ENCODE measurements at places on chromosomes 2 and 18.

DNA sequence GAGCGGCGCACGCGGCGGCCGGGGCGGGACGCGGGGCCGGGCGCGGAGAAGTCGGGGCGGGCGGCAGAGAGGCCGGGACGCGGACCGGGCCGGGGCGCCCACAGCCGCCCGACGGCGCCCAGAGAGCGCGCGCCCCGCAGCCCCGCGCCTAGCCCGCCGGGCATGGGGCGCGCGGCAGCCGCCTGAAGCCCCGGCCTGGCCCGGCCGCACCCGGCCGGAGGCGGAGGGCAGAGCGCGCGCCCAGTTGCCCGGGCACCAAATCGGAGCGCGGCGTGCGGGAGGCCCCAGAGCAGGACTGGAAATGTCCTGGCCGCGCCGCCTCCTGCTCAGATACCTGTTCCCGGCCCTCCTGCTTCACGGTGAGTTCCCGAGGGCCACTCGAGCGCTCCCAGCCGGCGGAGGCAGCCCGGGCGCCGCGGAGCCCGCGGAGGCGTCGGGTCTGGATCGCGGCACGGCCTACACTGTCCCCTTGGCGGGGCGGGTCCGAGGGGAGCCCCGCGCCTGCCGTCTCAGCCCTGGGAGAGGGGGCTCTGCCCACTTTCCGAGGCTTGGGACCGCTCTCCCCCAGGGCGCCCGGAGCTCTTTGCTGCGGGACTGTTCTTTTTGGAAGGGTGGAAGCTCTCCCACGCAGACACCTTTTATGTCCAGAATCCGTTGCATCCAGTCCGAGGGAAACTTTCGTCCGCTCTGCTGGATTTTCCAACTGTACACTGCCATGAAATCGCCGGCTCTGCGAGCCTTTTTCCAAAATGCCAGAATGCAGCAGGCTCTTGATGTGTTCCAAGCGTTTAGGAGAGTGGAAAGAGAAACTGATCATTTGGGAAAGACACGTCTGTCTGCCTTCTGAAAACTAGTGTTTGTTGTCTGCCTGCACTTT lies 484 bp downstream of the APCDD1 start:
- DNase-seq = no peak

DNA sequence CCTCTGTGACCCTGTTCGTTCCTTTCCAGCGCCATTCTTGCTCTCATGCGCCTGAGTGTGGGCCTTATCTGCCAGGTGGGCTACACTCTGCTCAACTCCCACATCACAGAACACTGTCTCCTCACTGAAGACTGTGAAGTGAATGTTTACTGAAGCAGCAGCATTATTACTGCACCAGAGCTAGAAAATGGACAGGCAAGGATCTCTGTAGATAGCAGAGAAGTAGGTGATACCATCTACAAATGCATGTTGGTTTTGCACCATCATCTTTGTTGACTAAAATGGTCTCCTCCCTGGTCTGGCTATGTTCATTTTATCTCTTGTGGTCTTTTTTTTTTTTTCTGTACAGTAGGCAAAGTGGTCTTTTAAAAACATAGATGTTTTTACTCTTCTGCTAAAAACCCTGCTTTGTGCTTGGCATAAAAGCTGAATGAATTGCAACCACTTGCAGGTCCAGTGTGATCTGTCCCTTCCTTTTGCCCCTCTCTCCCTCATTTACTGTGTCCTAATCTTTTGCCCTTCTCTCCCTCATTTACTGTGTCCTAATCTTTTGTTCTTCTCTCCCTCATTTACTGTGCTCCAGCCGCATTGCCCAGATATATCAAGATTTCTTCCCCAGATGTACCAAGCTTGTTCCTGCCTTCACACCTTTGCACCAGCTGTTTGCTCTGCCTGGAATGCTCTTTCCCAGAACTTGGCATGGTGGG lies 35.4 kb downstream of the BABAM2 start:
- no peak for DNase-seq

- no peak for DNase-seq
Measured at GRCh38 chr18:7236933-7237332, 6.0 kb downstream of the LRRC30 start.

GRCh38 chr2:15160201-15160991 lies 400.7 kb downstream of the NBAS start:
- DNase-seq = no peak

DNA sequence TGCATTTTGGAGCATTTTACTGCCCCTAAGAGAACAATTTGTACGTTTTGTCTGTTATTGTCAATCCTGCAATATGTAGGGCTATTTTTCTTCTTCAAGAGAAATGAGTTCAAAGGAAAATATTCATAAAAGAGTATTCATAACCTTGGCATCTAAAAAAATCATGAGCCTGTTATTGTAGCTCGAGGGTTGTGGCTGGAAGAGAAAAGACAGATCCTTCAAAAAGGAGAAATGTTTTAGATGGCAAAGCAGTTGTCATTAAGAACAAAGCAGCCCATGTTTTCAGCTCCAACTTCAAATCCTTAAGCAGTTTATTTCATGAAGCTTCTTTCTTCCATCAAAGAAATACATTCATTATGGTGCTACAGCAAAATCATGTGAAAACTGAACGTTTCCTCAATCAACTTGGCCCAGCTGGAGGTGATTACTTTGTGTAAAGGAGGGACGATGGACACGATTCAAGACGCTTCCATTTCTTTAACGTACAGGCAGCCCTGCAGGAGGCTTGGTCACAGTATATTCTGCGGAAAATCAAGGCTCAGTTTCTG lies 31.4 kb downstream of the QPCT start:
- peak; percentile 21 for DNase-seq

DNA sequence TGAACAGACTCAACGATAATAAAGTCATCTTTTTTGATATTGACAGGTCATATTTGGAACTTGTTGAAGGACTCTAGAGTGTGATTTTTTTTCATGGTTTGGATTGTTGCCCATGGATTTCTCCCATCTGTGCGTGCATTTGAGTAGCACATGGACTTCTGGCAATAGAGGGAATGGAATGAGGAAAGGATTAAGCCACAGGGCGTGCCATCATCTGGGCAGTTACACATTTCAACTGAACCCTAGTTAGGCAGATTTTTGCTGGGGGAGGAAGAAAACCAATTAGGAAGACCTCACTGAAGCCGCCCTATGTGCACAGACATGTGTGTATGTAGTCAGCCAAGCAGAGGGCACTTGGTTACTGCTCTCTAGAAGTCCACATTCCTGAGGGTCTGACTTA lies 72.6 kb downstream of the TPGS2 start:
- peak; percentile 87 for DNase-seq

DNA sequence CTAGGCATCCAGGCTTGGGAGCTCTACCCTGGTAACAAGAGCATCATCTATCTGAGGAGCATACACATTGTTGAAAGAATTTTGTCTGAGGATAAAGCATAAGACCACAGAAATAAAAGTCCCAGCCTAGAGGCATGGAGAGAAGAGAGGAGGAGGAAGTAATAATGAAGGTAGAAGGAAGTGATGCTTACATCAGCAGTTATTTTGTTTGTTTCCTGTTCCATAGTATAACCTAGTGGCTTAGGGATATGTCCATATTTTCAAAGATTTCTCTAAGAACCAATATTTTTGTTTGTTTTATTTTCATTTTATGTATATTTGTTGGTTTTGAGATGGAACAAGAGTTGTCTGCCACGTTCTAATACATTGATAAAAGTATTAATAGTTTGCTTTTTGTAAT lies 407.4 kb upstream of the SETBP1 start:
- DNase-seq = no peak

DNA sequence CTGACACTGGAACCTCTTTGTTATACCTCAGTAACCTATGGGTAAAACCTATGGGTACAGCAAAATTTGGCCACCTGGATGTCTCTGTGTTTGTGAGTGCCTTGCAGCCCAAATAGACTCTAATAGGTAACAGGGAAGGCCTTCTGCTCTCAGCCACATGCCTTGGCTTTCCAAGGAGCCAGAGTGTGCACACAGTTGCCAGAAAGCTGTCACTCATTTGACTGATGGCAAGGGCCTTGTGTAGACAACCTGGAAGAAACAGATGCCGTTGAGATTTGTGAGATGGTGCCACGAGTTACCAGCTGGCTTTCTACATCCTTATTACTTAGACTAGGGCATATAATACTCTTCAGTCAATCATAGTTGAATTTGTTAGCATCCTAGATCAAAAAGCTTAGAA lies 90.1 kb upstream of the RAB12 start:
- no peak for DNase-seq

- peak; percentile 83 for DNase-seq
Measured at GRCh38 chr18:74328206-74328605, 12.6 kb downstream of the C18orf63 start.

DNA sequence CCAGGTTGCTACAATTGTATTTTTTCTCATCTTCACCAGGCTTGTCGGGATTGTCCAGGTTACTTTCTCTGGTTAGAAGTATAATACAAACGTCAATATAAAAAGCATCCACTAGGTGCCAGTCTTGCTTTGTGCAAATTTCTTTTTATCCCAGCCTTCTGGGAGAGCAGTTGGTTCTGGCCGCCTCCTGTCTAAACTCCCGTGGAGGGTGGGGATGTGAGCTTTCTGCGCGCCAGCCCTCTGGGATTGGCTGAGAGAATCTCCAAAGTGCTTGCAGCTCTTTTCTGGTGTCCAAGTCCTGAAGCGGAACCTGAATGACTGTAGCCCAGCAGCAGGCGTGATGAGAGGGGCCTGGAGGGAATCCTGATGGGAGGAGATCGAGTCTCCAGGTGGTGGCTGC lies 22.4 kb upstream of the TOGARAM2 start:
- peak; percentile 78 for DNase-seq

DNA sequence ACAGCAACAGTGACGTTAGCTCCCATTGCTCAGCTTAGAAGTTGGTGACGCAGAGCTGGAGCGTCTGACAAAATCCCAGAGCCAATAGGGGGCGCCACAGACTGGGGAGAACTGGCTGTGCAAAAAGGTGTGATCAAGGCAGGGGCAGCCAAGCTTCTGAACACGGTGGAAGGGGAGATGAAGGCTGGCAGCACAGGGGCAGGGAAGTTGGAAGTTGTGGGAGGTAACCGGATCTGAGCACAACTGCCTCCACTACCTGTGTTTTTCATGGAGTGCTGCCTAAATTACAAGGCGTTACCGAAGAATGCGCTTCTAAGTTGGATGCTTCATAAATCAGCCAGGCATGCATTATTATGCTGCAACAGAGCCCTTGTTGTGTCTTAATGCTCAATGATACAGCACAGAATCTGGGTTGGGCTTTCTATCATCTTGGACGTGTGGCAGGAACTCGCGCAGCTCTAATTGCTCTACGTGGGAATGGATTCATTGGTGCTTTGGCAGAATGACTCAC lies 370.0 kb downstream of the SLC4A3 start:
- DNase-seq = peak; percentile 59

- peak; percentile 14 for DNase-seq
Measured at GRCh38 chr18:29853126-29853525, 1189.4 kb downstream of the DSC3 start.

DNA sequence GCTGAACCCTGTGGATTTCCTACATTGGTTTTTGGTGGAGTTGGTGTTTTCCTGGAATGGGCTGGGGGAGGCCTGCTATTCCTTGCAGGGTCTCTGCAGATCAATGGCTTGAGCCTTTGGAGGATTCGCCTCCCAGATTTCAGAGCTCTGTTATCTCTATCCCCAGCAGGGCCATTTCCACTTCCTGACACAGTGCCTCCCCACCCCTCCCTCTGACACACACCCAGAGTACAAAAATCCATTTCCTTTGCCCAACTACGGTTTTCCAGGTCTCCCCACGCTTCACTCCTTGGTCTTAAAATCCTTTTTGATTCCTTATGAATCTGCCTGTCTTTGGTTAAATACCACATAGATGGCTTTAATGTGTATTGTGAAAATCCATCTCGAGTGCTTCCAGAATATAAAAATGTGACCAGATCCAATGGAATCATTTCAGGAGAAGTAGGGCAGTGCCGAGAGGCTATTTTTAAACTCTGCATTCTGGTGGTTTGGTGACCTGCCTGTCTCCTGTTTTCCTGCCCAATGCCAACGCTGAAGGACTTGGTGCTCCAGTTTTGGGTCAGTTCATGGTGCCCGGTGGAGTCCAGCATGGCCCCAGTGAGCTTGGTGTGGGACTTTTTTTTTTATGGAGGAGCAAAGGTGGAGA lies 60.9 kb downstream of the ARL4C start:
- DNase-seq = no peak

DNA sequence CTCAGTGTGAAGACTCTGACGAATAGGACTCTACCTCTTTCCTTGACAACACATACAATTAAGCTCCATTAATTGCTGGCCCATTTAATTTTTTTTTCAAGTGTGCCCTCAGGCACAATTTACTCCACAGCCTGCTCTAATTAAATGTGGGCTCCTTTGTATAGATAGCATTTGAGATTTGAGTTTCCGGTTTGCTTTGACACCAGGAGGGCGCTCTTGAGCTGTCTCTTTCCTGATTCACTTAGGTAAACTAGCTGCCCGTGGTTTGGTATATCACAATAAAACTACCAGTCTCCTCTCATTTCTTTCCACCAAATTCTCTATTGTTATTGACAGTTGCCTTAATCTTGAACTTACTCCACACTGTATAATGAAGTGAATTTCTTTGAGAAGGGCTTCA lies 666.0 kb downstream of the DSC3 start:
- no peak for DNase-seq

DNA sequence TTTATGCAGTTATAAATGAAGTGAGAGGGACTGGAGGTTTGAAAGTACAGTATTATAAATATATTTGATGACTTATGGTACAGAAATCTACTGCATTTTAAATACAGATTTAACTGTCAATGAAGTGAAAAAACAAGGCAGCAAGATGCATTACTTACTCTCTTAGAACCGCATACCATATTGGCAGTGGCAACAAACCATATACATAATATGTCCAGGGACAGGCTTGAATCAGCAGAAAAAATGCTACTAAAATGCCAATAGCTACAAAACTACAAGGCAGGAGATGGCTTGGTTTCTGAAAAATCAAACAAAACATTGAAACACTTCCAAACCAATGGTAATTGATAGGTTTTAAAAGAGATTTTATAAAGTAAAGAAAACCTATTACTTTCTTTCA lies 77.2 kb downstream of the PIGN start:
- DNase-seq = peak; percentile 79

GRCh38 chr2:156435718-156436496 lies at the start of gene GPD2:
Gene GPD2, plus strand, starts transcription at chr2:156436379. Its CDS starts 39,727 bp downstream, at chr2:156476106.
- DNase-seq = peak; percentile 82

- no peak for DNase-seq
Measured at GRCh38 chr2:2570871-2571270, 239.8 kb upstream of the MYT1L start.

DNA sequence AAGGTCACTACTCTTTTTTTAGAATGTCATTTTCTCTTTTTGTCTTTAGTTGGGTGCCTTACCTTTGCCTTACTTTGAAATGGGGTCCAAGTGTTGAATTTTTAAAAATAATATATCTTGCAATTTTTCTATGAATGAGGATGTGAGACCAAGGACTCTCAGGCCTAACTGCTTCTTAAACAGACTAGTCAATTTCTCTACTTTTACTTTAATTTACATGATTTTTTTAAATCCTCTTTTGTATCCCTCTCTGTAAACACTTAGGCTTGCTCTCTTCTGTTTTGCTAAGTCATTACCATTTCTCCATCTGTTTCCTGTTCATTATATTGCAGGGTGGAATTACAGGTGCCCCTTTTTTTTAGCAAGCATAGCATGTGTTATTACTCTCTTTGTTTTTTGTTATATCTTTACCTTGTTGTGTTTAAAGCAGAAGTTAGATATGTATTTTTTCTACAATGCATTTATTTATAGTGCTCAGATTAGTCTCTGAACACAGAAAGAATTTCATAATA lies 261.8 kb downstream of the SPAG16 start:
- no peak for DNase-seq
